ENCODE measurements at places on chromosomes 2 and 18. TPM values are rescaled to one million over a fixed set of nuclear protein-coding genes. Genes with fewer than 3 reads are reported as not detected.

The ITPRIPL1 gene
- total RNA-seq = 0.75 TPM

The CREG2 gene
- total RNA-seq = under 0.01 TPM

The PLGLB1 gene
- total RNA-seq = 0.38 TPM

The GPR75 gene
- total RNA-seq = 1.4 TPM

The FOSL2 gene
- total RNA-seq = 26.5 TPM

The BMP10 gene
- total RNA-seq = not detected

The SERPINB13 gene
- not detected for total RNA-seq

The DIPK1C gene
- total RNA-seq = not detected

The LRRTM1 gene
- total RNA-seq = not detected

The COLEC11 gene
- 1.1 TPM for total RNA-seq

The PPIG gene
- total RNA-seq = 20.7 TPM

The TRIM43 gene
- not detected for total RNA-seq

The KLHL30 gene
- total RNA-seq = 0.59 TPM

The C2orf15 gene
- total RNA-seq = 0.12 TPM

The PTPN18 gene
- total RNA-seq = 9.1 TPM
